MCF 10A (cell line): ENCODE measurements at places on chromosomes 3 and 15. TPM values are rescaled to one million over a fixed set of nuclear protein-coding genes. Genes with fewer than 3 reads are reported as not detected.

GRCh38 chr15:31488437-31489204 is 162.0 kb downstream of the KLF13 start:
- DNase-seq: peak; percentile 88
- H3K36me3 ChIP-seq: no peaks in the 10 kb centered on the region
- no peak overlapping the region for H3K4me3 ChIP-seq
- H3K4me1 ChIP-seq: peaks cover 23% of the 10 kb centered on the region
- peak overlapping the region; percentile 57 for H3K27ac ChIP-seq
- H3K27me3 ChIP-seq: no peaks in the 10 kb centered on the region

- no peaks in the 10 kb centered on the region for H3K36me3 ChIP-seq
- H3K4me3 ChIP-seq: no peak overlapping the region
- no peak overlapping the region for H3K27ac ChIP-seq
- H3K4me1 ChIP-seq: peaks cover 4% of the 10 kb centered on the region
- peak; percentile 54 for DNase-seq
Measured at GRCh38 chr3:73868688-73869315, 244.1 kb upstream of the PDZRN3 start.

- no peaks in the 10 kb centered on the region for H3K4me1 ChIP-seq
- no peaks in the 10 kb centered on the region for H3K27me3 ChIP-seq
- no peaks in the 10 kb centered on the region for H3K36me3 ChIP-seq
- H3K4me3 ChIP-seq: no peak overlapping the region
- no peak for DNase-seq
Measured at GRCh38 chr3:104032283-104032682, 1334.4 kb upstream of the ALCAM start.

GRCh38 chr3:57077630-57078343 is 17.3 kb downstream of the SPATA12 start:
- H3K4me1 ChIP-seq: peaks cover 5% of the 10 kb centered on the region
- no peak for DNase-seq
- no peak overlapping the region for H3K27ac ChIP-seq
- no peaks in the 10 kb centered on the region for H3K27me3 ChIP-seq
- H3K36me3 ChIP-seq: no peaks in the 10 kb centered on the region
- H3K4me3 ChIP-seq: peak overlapping the region; percentile 73

GRCh38 chr3:73784686-73785392 is 160.1 kb upstream of the PDZRN3 start:
- H3K27me3 ChIP-seq: no peaks in the 10 kb centered on the region
- no peaks in the 10 kb centered on the region for H3K36me3 ChIP-seq
- H3K4me1 ChIP-seq: peaks cover 21% of the 10 kb centered on the region
- no peak for DNase-seq

- H3K27ac ChIP-seq: no peak overlapping the region
- peaks cover 92% of the 10 kb centered on the region for H3K27me3 ChIP-seq
- no peak overlapping the region for H3K4me3 ChIP-seq
- H3K36me3 ChIP-seq: peaks cover 5% of the 10 kb centered on the region
Measured at GRCh38 chr3:173003471-173003870, 137.6 kb downstream of the SPATA16 start.

DNA sequence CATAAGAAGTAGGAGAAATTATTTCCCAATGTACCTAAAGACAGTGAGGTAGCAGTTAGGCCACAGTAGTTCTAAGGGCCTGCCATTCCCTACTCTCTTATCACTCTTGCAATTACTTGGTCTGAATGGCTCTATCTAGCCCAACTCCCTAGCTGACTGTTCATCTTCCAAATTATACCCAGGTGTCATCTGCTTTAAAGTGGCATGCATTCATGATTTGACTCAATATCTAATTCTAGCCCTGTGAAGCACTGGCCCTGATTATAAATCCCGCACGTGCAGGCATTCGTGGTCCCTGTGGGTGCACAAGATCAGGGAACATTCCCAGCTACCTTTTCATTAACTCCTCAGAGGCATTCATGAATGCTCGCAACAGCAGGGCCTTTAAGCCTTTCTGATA is 43.1 kb upstream of the ZNF774 start:
- H3K4me1 ChIP-seq: no peaks in the 10 kb centered on the region
- no peak overlapping the region for H3K27ac ChIP-seq
- no peak overlapping the region for H3K4me3 ChIP-seq
- H3K27me3 ChIP-seq: peaks cover 25% of the 10 kb centered on the region
- H3K36me3 ChIP-seq: no peaks in the 10 kb centered on the region

DNA sequence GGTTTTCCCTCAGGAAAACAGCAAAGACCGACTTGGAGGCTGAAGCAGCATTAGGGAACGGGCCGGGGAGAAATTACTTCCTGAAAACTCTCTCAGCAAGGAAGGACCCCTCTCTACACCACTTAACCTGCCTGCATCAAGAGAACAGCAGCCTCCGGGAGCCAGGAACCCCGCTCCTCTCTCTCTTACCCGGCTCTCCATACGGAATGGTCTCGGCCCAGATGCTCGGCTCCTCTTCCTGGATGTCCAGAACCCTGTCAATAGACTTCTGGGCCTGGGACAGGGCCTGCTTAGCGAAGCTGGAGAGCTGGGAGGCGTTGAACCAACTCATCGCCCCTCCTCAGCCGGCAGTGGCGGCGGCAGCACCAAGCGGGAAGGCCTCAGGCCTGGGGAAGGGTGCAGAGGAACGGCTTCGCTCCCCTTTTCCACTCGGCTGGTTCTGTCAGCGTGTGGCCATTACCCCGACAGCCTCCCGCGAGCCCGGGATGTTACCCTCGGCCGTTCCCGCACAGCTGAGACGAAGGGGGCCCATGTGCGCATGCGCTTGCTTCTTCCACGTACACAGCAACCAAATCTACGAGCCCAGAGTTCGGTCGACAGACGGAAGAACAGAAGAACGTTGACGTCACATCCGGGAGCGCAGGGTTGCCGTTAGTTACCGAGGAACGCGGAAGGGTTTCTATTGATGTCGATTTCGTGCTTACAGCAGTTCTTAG is at the start of gene TMF1:
TMF1 (minus strand) TSS at position 578 of the 716 bp plus-strand sequence; CDS start at position 331, 247 bp downstream.
- no peaks in the 10 kb centered on the region for H3K27me3 ChIP-seq
- peaks cover 38% of the 10 kb centered on the region for H3K36me3 ChIP-seq
- H3K4me1 ChIP-seq: peaks cover 20% of the 10 kb centered on the region
- peak within 1 kb of the TSS; percentile 95 for H3K27ac ChIP-seq

DNA sequence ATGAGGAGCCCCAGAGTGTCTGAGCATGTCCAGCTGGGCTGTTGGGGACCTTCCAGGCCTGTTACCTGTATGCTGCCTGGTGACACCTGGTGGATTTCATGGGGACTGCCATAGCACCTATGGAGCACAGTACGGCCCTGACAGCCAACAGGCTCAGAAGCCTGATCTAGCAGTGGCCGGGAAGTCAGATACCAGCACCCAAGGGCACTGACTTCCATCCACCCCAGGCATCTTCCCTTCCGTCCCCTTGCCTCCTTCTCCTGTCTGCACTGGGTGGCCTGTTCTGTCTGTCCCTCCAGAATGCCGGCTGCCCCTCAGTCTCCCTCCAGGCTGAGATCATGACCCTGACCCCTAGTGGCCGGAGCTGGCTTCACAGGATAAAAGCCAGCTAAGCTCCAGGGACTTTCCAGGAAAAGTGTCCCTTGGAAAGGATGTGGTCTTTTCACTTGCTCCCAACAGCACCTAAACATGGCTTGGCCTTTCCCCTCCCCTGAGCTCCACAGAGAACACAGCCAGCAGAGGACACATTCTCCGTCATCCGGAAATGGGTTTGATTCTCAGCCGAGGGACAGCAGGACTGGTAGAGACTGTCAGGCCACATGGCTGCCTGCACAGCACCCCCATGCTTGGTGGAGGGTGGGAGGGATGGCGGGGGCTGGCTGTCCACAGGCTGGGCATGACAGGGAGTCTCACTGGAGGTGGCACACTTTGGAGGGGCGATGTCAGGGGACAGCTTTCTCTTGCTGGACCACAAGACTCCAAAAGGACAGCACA is 9.5 kb downstream of the RPS17 start:
- peaks cover 22% of the 10 kb centered on the region for H3K4me1 ChIP-seq
- H3K4me3 ChIP-seq: peak overlapping the region; percentile 32
- H3K36me3 ChIP-seq: peaks cover 22% of the 10 kb centered on the region
- peak; percentile 76 for DNase-seq
- no peak overlapping the region for H3K27ac ChIP-seq

Gene GABRG3
- total RNA-seq: not detected in 2 replicates

DNA sequence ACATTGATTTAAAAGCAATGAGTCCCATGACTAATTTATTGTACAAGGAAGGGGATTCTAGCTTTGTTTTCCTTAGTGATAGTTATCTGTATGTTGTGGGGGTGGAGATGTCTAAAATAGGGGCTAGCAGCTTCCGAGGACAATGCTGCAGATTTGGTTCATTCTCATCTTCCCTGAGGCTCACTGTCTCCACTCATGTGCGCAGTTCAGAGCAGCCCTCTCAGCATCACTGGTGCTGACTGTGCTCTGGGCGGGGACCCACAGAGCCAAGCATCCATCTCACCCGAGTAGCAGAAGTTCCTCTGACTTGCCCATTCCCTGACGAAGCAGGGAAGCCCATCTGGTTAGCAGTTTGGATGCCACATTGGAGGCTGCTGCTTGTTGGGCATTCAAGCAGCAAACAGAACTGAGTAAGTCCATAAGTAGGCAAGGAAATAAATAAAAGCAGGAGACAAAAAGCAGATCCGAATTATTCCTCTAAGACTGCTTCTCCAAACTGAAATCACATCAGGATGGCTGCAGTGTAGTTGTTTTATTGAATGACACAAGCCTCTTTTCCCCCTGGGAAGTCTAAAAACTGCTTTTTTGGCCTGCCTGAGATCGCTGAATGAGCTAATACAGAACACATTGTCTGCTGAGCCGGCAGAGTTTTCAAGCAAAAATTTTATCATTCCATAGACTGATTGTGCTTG is 27.5 kb downstream of the RARB start:
- H3K27me3 ChIP-seq: no peaks in the 10 kb centered on the region
- H3K4me1 ChIP-seq: peaks cover 4% of the 10 kb centered on the region
- DNase-seq: no peak
- H3K27ac ChIP-seq: no peak overlapping the region
- H3K4me3 ChIP-seq: no peak overlapping the region
- peaks cover 4% of the 10 kb centered on the region for H3K36me3 ChIP-seq

Gene STXBP5L
- not detected in 2 replicates for total RNA-seq

GRCh38 chr3:7684182-7684715 is 817.4 kb upstream of the LMCD1 start:
- no peak for DNase-seq
- H3K27ac ChIP-seq: peak overlapping the region; percentile 70
- H3K36me3 ChIP-seq: no peaks in the 10 kb centered on the region
- peaks cover 18% of the 10 kb centered on the region for H3K4me1 ChIP-seq
- no peaks in the 10 kb centered on the region for H3K27me3 ChIP-seq
- no peak overlapping the region for H3K4me3 ChIP-seq

DNA sequence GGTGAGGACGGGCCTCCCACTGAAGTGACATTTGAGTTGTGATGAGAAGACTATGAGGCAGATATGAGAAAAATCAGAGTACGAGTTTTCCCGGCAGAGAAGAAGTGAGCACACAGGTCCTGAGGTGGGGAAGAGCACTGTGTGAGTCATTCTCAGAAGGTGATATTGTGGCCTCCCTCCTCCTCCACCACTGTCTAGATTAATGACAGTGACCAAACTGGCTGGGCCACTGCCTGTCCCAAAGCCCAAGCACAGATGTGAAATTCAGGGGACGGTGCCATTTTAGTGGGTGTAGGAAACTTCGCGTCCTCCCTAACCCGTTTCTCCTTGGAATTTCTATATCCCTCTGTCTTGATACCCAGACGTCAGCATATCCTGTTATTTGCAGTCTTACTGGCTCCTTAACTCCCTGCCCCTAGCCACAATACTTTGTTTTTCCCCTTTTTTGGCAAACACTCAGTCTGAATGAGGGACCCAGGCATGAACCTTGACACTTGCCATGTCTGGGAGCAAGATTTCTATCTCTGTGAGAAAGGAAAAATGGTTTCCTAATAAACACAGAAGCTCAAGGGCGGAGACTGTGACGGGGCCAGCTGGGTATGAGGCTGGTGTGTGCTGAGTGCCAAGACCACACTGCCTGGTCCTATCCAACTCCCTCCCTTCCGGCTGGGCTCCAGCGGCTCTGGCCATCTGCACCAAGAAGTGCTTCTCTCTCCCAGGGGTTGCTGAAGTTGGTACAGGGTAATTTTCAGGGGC is 15.2 kb downstream of the PRICKLE2 start:
- peaks cover 5% of the 10 kb centered on the region for H3K4me1 ChIP-seq
- no peaks in the 10 kb centered on the region for H3K27me3 ChIP-seq
- H3K4me3 ChIP-seq: no peak overlapping the region
- DNase-seq: no peak
- no peaks in the 10 kb centered on the region for H3K36me3 ChIP-seq

DNA sequence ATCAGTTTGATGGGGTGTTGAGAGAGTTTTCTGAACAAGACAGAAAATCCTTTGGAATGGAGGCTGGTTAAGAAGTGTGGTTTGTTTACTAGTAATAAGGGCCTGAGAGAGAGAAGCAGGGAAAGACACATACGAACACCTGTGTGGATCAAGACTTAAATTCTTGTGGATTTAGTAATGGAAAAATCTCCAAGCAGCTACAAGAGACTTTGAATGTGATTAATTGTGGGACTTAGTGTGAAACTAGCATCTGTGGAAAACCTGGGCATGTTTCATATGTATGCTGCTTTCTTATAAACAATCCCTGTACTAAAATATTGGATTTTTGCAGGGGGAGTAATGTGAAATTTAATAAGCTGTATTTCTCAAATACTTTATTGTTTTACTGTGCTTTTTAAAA is 399.1 kb downstream of the SI start:
- H3K27me3 ChIP-seq: peaks cover 84% of the 10 kb centered on the region
- no peak overlapping the region for H3K4me3 ChIP-seq
- H3K36me3 ChIP-seq: no peaks in the 10 kb centered on the region

Gene C3orf49
- not detected in 2 replicates for total RNA-seq

Gene GABRA5
- not detected in 2 replicates for total RNA-seq

GRCh38 chr3:127363891-127364290 is 76.0 kb upstream of the PRR20G start:
- H3K4me1 ChIP-seq: no peaks in the 10 kb centered on the region
- DNase-seq: no peak
- no peak overlapping the region for H3K27ac ChIP-seq
- H3K4me3 ChIP-seq: no peak overlapping the region

- H3K27me3 ChIP-seq: no peaks in the 10 kb centered on the region
- no peak overlapping the region for H3K27ac ChIP-seq
- no peak overlapping the region for H3K4me3 ChIP-seq
- peak; percentile 53 for DNase-seq
Measured at GRCh38 chr15:82532383-82532990, 7.8 kb downstream of the RPS17 start.

Gene CD86
- not detected in 2 replicates for total RNA-seq

Gene CPN2
- total RNA-seq: not detected in 2 replicates

- no peak overlapping the region for H3K27ac ChIP-seq
- H3K4me3 ChIP-seq: no peak overlapping the region
- H3K27me3 ChIP-seq: no peaks in the 10 kb centered on the region
- peaks cover 10% of the 10 kb centered on the region for H3K36me3 ChIP-seq
Measured at GRCh38 chr15:71515375-71516186, 294.8 kb upstream of the NR2E3 start.

DNA sequence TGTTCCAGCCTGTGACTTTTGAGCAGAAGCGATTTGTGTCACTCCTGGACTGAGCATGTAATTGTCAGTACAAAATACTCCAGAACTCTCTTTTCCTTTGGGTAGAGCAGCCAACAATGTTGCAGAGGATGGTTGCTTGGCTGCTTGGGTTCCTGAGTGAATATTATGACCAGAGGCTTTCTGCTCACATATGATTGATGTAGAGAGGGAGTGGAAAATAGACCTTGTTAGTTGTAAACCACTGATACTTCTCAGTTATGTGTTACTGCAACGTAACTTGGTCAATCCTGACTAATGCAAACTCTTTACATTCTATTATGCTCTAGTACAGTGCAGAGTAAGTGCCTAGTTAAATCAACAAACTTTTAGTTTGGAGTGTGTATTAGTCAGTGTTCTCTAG is 322.6 kb upstream of the KCNH8 start:
- DNase-seq: no peak
- H3K4me3 ChIP-seq: no peak overlapping the region
- no peaks in the 10 kb centered on the region for H3K36me3 ChIP-seq
- no peak overlapping the region for H3K27ac ChIP-seq
- no peaks in the 10 kb centered on the region for H3K27me3 ChIP-seq

Gene GPR62
- not detected in 2 replicates for total RNA-seq
